ENCODE measurements at places on chromosomes 7 and 10. TPM values are rescaled to one million over a fixed set of nuclear protein-coding genes. Genes with fewer than 3 reads are reported as not detected.

DNA sequence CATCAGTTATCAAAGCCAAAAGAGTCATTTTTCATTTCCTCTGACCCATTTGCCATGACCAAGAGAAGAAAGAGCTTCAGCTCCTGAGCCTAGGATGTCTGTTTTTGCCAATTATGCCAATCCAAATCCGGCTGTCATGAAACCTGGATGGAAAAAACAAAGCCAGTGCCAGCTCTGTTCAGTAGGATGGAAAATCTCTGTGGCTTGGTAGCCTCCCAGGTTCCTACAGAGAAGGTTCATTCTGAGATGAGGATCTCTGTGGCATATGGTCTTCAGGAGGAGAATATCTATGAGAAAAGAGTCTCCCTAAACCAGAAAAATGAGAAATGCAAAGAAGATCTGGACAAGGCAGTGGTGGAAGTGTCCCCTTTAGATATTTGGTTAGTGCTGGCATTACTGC lies 475.4 kb downstream of the CNTNAP2 start:
- DNase-seq: no peak

DNA sequence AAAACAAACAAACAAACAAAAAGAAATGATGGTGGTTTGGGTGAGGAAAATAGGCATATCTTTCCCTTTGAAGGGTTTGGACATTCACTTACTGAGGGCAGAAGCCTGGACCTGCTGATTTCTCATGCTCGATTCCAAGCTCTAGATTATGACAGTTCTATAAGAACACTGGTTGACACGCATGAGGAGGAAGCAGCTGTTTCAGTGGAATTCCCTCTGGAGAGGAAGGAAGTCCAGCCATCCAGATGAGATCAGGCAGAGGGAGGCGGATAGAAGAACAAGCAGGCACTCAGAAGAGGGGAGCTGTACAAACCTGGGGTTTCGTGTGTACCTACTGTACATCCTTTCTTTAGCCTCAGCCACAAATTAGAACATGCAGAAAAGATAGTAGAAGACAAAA lies 691.9 kb downstream of the INHBA start:
- DNase-seq: no peak

- DNase-seq: no peak
Measured at GRCh38 chr10:71603754-71604153, 115.8 kb downstream of the C10orf105 start.

Gene TRPV5
- not detected for total RNA-seq

Data from Peyer's patch (tissue), 4 donors.